ENCODE measurements at places on chromosomes 13 and 19.

- DNase-seq: no peak
Measured at GRCh38 chr13:101059793-101060192, 356.5 kb downstream of the NALCN start.

- no peak for DNase-seq
Measured at GRCh38 chr19:15285896-15286591, 46.3 kb downstream of the BRD4 start.

DNA sequence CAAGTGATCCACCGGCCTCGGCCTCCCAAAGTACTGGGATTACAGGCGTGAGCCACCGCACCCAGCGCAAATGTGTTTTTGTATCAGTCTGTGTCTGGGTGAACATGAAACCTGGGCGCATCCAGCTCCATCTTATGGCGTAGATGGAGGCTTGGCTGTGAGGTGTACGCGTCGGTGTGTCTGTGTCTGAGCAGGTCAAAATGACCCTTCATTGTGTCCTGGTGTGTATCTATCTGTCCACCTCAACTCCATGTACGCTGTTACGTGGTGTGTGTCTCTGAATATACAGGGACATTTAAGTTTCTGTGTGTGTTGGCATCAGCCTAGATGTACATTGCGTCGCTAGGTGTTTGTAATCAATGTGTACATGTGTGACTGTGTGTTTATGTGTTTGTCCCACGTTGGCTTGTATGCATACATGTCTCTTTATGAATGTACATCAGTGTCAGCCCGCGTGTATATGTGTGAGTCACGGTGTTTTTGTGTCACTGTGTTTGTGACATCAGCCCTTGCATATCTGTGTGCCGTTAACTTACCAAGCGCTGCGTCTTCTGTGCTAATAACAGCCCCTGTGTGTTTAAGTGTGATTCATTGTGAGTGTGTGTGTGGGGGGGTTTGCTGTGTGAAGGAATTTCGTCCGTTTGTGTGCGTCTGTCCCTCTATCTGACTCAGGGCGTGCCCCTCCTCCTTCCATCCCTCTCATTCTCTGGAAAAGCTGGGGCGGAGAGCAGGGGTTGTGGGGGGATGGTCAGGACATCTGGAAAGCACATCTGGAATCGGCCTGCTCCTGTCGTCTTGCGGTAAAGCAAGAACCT is 6.4 kb downstream of the AXL start:
- peak; percentile 60 for DNase-seq

DNA sequence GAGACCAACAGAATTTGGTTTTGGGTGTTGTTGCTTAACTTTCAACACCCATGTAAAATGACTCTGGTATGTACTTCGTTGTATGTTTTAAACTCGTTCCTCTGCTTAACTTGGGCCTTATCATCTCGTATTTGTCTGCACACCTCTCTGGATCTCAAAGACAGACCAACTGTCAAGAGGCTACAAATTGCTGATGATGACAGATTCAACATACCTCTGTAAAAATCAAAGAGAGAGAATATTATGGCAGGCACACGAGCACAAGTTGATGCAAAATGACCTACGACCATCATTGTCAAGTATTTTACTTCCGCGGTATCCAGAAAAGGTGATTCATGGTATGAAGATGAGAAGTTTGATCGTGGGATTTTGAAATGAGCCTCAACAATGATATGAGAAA is 132.1 kb upstream of the ARGLU1 start:
- no peak for DNase-seq

- DNase-seq: no peak
Measured at GRCh38 chr13:66482836-66483235, 747.3 kb downstream of the PCDH9 start.

GRCh38 chr13:113739527-113740285 is 19.3 kb upstream of the TMEM255B start:
- DNase-seq: no peak

DNA sequence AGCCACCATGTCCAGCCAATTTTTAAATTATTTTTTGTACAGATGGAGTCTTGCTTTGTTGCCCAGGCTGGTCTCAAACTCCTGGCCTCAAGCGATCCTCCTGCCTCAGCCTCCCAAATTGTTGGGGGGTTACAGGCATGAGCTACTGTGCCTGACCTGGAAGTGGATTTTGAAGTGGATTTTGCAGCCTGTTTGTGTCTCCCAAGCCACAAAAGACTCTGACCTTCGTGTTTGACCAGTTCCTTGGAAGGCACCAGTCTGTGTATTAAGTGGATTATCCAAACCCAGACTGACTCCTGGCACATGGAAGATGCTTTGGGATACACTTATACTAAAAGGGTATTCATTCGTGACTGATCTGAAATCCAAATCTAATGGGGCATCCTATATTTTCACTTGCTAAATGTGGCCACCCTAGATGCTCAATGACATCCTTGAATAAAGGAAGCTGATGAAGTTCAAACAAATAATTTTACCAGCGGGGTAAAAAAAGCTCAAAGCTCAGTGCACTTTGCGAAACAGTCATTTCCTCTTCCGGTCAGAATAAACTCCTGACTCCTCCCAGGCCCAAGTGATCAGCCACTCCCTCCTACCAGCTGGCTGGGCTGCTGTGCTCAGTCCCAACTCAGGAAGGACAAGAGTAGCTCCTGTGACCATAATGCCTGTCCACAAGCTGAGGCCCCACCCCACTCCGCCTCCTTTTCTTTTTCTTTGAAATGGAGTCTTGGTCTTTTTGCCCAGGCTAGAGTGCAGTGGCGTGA is 32.6 kb upstream of the GATAD2A start:
- DNase-seq: peak; percentile 72

DNA sequence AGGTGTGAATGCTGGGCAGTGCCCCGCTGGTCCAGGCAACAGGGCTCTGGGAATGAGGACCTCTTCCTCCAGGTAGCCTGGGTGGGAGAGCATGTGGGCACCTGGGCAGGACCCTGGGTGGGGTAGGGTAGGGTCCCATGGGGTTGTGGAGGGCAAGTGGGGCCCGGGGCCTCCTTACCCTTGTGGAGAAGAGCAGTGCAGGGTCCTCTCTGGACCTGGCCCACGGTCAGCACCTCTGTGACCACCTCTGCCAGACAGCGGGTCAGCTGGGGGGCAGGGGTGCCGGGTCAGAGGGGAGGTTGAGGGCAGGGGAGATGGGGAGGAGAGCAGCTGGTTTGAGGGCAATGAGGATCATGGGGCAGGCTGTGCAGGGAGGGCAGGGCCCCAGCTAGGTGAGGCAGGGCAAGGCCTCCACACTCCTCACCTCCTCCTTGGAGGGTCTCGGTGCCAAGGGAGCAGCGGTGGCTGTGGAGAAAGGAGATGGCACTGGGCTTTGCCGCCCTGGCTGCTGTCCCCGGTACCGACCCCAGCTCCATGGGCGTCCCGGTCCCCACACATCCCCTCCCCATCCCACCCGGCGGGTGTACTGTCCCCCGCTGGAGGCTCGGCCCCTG is 491 bp downstream of the CCER2 start:
- DNase-seq: no peak

GRCh38 chr13:87376081-87376480 is 295.1 kb upstream of the SLITRK5 start:
- no peak for DNase-seq
